ENCODE measurements at places on chromosomes 7 and 10. TPM values are rescaled to one million over a fixed set of nuclear protein-coding genes. Genes with fewer than 3 reads are reported as not detected.
A peak's percentile ranks its signal among the peaks of the same experiment; 100 is the strongest.

The PLEKHA8 gene
- 11.8 TPM for total RNA-seq

The CHST15 gene
- 0.67 TPM for total RNA-seq

The TEX47 gene
- total RNA-seq: not detected

The NEBL gene
- total RNA-seq: not detected

The CUZD1 gene
- 3.8 TPM for total RNA-seq

The SMKR1 gene
- 1.2 TPM for total RNA-seq

The TMEM140 gene
- 28.3 TPM for total RNA-seq

The PIP gene
- total RNA-seq: not detected

The GTPBP4 gene
- 47.0 TPM for total RNA-seq

The HTR7 gene
- total RNA-seq: not detected

DNA sequence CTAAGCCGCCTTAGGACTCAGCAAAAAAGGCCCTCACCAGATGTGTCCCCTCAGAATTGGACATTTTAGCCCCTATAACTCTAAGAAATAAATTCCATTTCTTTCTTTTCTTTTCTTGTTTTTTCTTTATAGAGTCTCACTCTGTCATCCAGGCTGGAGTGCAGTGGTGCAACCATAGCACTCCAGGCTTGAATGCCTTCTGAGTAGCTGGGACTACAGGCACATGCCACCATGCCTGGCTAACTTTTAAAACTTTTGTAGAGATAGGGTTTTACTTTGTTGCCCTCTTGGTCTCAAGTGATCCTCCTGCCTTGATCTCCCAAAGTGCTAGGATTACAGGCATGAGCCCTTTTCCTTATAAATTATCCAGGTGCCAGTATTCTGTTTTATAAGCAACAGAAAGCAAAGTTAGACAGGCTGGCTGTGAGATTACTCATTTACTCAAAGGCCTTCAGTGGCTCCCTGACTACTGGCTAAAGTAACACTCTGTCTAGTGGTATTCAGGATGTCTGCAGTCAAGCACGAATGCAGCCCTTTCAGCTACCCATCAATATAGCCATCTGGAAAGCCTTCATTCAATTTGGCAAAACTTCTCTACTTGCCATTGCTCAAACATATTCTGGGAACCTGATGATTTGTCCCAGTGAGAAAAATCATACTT, 128.6 kb downstream of the ICA1 start:
- peak overlapping the region; percentile 1 for H3K4me3 ChIP-seq
- no peaks in the 10 kb centered on the region for H3K36me3 ChIP-seq
- peaks cover 83% of the 10 kb centered on the region for H3K4me1 ChIP-seq
- no peaks in the 10 kb centered on the region for H3K27me3 ChIP-seq

GRCh38 chr7:139708541-139708940, 69.3 kb downstream of the HIPK2 start:
- no peak overlapping the region for H3K27ac ChIP-seq
- no peaks in the 10 kb centered on the region for H3K4me1 ChIP-seq
- H3K27me3 ChIP-seq: no peaks in the 10 kb centered on the region

- no peaks in the 10 kb centered on the region for H3K36me3 ChIP-seq
- H3K4me1 ChIP-seq: peaks cover 6% of the 10 kb centered on the region
- H3K27ac ChIP-seq: no peak overlapping the region
- no peak for DNase-seq
- H3K4me3 ChIP-seq: no peak overlapping the region
- H3K27me3 ChIP-seq: peaks cover 11% of the 10 kb centered on the region
Observed at GRCh38 chr7:2688409-2689342, 674 bp downstream of the AMZ1 start.

DNA sequence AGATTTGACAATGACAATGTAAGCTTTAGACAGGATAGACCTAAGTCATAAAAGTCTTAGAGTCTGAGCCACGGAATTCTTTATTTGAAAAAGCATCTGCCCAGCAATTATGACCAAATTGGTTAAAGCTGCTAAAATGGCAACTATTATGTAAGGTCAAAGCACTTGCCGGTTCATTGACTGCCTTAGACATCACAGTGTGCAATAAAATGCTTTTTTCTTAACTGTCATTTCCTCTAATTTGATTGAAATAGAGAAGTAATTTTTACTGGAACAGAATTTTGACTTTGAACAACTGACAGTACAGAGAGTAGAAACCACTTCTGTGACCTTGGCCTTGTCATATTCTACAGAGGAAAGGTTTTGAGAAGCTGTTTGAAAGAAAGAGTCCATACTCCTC, 142.9 kb downstream of the THSD7A start:
- H3K4me1 ChIP-seq: no peaks in the 10 kb centered on the region
- H3K27me3 ChIP-seq: no peaks in the 10 kb centered on the region
- no peaks in the 10 kb centered on the region for H3K36me3 ChIP-seq
- H3K27ac ChIP-seq: no peak overlapping the region
- DNase-seq: no peak

- H3K36me3 ChIP-seq: no peaks in the 10 kb centered on the region
- peaks cover 39% of the 10 kb centered on the region for H3K4me1 ChIP-seq
- peak; percentile 66 for DNase-seq
- no peaks in the 10 kb centered on the region for H3K27me3 ChIP-seq
- H3K4me3 ChIP-seq: no peak overlapping the region
- peak overlapping the region; percentile 60 for H3K27ac ChIP-seq
Observed at GRCh38 chr10:95832216-95833041, 75.3 kb upstream of the CC2D2B start.

DNA sequence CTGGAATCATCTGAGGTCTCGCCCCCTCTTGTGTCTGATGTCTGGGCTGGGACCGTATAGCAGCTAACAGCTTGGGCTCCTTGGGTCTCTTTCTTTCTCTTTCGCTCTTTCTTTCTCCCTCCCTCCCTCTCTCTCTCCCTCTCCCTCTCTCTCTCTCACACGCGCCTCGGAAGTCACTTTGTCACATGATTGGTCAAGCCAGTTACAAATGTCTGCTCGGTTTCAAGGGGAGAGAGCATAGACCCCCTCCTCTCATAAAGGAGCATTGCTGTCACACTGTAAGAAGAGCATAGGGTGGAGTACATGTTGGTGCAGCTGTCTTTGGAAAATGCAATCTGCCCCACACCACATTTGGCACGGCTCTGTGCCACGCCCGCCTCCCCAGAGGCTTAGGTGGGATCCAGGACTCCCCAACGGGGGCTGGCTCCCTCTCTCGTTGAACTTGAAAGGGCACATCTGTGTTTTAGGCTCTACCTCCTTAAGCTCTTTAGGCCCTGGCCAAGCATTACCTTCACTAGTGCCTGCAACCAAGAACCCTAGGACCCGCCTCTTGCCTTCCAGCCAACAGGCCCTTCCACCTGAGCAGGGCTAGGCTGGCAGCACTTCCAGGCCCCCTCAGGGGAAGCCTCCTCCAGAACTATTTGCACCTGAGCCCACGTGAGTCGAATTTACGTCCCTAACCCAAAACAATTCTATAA, 61.9 kb upstream of the CACUL1 start:
- H3K27me3 ChIP-seq: no peaks in the 10 kb centered on the region
- H3K36me3 ChIP-seq: no peaks in the 10 kb centered on the region
- DNase-seq: no peak

- no peaks in the 10 kb centered on the region for H3K4me1 ChIP-seq
- H3K27ac ChIP-seq: no peak overlapping the region
- no peak overlapping the region for H3K4me3 ChIP-seq
Observed at GRCh38 chr7:126589068-126589684, 663.6 kb downstream of the GRM8 start.

- H3K27ac ChIP-seq: no peak overlapping the region
- DNase-seq: no peak
- H3K4me1 ChIP-seq: peaks cover 58% of the 10 kb centered on the region
- H3K4me3 ChIP-seq: no peak overlapping the region
Observed at GRCh38 chr10:79144351-79145173, 75.8 kb downstream of the ZMIZ1 start.

GRCh38 chr10:71112138-71112785, 100.1 kb upstream of the UNC5B start:
- H3K4me3 ChIP-seq: no peak overlapping the region
- DNase-seq: no peak
- no peaks in the 10 kb centered on the region for H3K4me1 ChIP-seq
- no peaks in the 10 kb centered on the region for H3K36me3 ChIP-seq

DNA sequence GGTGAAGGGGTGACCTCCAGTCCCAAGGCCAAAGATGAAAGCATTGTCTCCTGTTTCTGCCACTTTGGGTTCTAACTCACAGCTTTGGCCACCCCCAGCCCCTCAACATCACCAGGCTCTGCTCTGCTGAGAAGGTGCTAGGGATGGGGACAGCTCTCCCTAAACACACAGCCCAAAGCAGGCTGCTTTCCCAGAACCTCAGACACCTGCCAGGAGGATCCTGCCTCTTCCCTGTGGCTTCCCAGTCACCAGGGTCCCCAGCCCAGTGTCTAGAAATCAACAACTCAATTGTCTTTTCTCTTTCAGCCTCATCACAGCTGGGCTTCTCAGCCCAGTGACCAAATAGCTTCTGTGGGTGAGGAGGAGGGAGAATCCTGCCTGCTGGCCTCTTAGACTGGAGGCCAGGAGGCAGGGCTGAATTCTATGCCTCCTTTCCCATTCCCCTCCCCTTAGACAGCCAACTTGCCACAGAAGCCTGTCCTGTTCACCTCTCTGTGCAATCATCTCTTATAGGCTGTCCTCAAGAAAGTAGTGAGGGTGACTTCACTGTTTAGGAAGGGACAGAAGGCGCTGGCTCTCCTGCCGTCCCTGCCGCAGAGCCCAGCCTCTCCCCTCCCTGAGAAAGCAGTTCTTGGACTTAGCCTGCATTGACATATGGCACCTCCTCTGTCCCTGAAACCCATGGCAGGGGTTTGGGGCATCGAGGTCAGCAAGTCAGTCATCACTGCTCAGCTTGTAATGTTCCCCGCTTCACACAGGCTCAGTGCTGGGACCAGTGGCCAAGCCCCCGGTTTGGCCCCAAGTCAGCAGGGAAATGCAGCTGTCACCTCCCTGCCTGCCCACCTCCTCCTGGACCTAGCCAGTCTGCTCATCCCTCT, 3.7 kb downstream of the FGF8 start:
- H3K4me3 ChIP-seq: no peak overlapping the region
- peaks cover 38% of the 10 kb centered on the region for H3K27me3 ChIP-seq
- peaks cover 20% of the 10 kb centered on the region for H3K4me1 ChIP-seq
- no peak overlapping the region for H3K27ac ChIP-seq
- H3K36me3 ChIP-seq: no peaks in the 10 kb centered on the region

- peaks cover 4% of the 10 kb centered on the region for H3K27me3 ChIP-seq
- H3K36me3 ChIP-seq: no peaks in the 10 kb centered on the region
- no peak overlapping the region for H3K4me3 ChIP-seq
- DNase-seq: no peak
- no peaks in the 10 kb centered on the region for H3K4me1 ChIP-seq
- H3K27ac ChIP-seq: no peak overlapping the region
Observed at GRCh38 chr10:23150091-23150490, 42.0 kb upstream of the PTF1A start.

DNA sequence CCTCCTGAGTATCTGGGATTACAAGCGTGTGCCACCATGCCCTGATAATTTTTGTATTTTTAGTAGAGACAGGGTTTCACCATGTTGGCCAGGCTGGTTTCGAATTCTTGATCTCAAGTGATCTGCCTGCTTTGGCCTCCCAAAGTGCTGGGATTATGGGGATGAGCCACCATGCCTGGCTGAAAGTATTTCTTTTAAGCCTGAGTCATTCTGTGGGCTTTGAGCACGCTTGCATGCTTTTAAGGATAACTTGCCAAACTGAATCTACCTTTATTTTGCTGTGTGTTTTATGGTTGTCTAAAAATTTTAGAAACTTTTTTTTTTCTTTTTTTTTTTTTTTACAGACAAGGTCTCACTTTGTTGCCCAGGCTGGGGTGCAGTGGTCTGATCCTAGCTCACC, 33.2 kb downstream of the CNNM2 start:
- no peak for DNase-seq
- H3K27me3 ChIP-seq: no peaks in the 10 kb centered on the region
- no peak overlapping the region for H3K4me3 ChIP-seq
- H3K4me1 ChIP-seq: no peaks in the 10 kb centered on the region
- no peaks in the 10 kb centered on the region for H3K36me3 ChIP-seq
- H3K27ac ChIP-seq: no peak overlapping the region

GRCh38 chr7:15916681-15917380, 230.3 kb upstream of the MEOX2 start:
- no peaks in the 10 kb centered on the region for H3K27me3 ChIP-seq
- no peaks in the 10 kb centered on the region for H3K4me1 ChIP-seq
- no peak for DNase-seq
- H3K36me3 ChIP-seq: no peaks in the 10 kb centered on the region
- no peak overlapping the region for H3K4me3 ChIP-seq

DNA sequence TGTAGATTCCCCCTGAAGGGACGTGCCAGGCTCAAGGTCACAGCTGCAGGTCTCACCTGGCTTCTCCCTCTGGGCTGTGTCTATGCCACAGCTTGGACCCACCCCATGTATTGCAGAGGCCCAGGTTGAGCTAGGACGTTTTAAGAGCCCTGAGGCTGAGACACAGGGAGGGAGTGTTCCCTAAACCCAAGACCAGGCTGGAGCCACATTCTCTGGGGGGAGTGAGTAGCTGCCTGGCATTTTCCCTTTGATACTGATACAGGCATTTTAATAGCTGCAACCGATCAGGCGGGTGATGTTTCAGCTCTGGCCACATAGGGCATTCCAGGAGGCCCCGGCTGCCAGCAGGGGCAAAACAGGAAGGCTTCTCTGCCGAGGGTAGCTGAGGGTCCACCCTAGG, 13.4 kb downstream of the COL13A1 start:
- no peaks in the 10 kb centered on the region for H3K36me3 ChIP-seq
- DNase-seq: no peak
- no peaks in the 10 kb centered on the region for H3K4me1 ChIP-seq
- no peak overlapping the region for H3K27ac ChIP-seq
- no peak overlapping the region for H3K4me3 ChIP-seq
- no peaks in the 10 kb centered on the region for H3K27me3 ChIP-seq

GRCh38 chr10:111211706-111212105, 134.9 kb downstream of the ADRA2A start:
- H3K4me1 ChIP-seq: no peaks in the 10 kb centered on the region
- no peaks in the 10 kb centered on the region for H3K36me3 ChIP-seq
- no peak for DNase-seq
- H3K27ac ChIP-seq: no peak overlapping the region
- no peaks in the 10 kb centered on the region for H3K27me3 ChIP-seq

DNA sequence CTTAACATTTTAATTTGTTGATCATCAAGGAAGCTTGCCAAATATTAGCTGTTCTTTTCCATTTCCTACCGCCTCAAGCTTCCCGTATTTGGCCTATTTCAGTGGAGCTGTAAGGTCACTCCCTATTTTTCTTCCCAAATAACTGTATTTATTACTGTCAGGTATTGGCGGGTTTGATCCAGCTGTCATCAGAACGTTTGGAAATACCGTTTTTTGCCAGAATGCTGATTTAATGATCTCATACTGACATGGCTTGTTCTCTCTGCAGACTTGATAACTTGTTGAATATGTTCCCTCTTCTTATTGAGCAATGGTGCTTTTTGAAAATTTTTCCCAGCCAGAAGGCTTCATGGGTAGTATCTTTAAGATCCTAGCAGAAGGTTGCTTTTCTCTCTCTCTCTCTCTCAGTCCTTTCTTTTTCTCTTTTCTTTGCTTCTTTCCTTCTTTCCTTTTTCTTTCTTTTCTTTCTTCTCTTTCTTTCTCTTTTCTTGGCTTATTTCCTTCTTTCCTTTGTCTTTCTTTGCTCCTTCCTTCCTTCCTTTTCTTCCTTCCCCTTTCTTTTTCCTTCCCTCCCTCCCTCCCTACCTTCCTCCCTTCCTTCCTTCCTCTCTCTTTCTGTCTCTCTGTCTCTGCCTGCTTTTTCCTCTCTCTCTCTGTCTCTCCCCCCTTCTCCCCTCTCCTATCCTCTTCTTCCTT, 42.1 kb downstream of the CUX1 start:
- H3K27me3 ChIP-seq: no peaks in the 10 kb centered on the region
- DNase-seq: no peak
- no peak overlapping the region for H3K4me3 ChIP-seq
- peaks cover 18% of the 10 kb centered on the region for H3K4me1 ChIP-seq
- H3K36me3 ChIP-seq: no peaks in the 10 kb centered on the region
- H3K27ac ChIP-seq: no peak overlapping the region

GRCh38 chr7:98619450-98620321, 2.6 kb downstream of the NPTX2 start:
- no peak overlapping the region for H3K4me3 ChIP-seq
- peaks cover 7% of the 10 kb centered on the region for H3K27me3 ChIP-seq
- DNase-seq: no peak
